ENCODE measurements at places on chromosomes 3 and 15.

DNA sequence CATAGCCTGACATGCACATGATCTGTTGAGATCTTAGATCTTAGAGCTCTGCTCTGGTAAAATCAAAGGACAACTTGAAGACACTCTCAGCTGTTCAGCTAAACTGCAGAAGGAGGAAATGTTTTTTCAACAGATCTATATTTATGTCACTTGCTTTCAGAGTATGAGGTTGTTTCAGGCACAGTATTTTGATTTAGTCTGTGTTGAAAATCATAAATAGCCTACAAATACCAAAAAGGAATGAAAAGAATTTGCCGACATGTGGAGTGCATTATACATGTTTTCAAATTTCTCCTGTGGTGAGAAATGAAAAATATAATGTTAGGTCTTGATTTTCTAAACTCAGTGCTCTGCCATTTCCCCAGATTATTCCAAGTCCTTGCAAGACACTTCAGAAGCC lies 1118.4 kb downstream of the TBL1XR1 start:
- no peak for DNase-seq

DNA sequence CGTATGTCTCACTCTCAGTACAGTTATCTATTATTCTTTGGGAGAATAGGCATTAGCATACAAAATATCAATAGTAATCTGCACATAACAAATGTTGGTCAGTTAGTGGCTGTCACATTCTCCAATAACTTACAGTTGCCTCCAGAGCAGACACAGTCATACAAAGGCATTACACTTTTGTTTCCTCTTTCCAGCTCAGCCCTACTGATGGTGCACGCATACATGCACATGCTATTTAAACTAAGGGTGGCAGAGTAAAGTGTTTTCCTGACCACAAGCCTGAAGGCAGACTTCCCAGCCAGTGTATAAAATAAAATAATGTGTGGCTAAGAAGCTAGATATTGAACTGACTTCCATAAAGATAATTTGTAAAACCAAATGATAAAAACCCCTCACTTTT lies 47.6 kb downstream of the PHLDB2 start:
- no peak for DNase-seq

DNA sequence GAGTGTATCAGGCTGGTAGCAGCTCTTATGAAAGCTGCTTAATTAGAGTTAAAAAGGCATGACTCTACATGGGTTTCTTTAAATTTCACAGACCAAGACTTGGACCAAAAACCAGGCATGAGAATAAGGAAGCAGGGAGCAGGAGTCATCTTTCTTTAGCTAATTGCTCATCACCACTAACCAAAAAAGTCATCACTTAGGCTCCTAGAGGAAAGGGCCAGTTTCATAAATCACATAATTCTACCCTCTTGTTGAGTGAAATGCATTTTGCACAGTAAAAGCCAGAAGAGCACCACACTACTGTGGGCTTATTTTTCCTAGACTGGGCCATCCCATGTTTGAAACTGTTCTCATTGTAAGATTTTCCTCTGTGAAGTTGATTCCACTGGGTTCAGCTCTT lies 175.6 kb downstream of the GREM1 start:
- DNase-seq = no peak

DNA sequence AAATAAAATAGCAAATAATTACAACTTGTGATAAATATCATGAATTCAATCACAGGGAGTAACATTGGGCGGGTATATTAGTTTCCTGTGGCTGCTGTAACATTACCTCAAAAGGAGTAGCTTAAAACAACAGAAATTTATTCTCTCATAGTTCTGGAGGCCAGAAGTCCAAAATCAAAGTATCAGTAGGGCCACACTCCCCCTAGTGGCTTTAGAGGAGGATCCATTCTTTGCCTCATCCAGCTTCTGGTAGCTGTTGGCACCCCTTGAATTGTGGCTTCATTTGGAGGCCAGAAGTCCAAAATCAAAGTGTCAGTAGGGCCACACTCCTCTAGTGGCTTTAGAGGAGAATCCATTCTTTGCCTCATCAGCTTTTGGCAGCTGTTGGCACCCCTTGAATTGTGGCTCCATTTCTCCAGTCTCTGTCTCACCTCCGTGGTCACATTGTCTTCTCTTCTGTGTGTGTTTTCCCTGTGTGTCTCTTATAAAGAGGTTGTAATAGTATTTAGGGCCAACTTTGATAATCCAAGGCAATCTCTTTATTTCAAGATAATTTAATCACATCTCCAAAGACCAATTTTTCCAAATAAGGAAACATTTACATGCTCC lies 3.1 kb upstream of the CFAP20DC start:
- no peak for DNase-seq

GRCh38 chr3:107665351-107665750 lies 142.6 kb downstream of the BBX start:
- DNase-seq = no peak

GRCh38 chr3:155598671-155599070 lies 146.2 kb downstream of the PLCH1 start:
- DNase-seq = no peak

DNA sequence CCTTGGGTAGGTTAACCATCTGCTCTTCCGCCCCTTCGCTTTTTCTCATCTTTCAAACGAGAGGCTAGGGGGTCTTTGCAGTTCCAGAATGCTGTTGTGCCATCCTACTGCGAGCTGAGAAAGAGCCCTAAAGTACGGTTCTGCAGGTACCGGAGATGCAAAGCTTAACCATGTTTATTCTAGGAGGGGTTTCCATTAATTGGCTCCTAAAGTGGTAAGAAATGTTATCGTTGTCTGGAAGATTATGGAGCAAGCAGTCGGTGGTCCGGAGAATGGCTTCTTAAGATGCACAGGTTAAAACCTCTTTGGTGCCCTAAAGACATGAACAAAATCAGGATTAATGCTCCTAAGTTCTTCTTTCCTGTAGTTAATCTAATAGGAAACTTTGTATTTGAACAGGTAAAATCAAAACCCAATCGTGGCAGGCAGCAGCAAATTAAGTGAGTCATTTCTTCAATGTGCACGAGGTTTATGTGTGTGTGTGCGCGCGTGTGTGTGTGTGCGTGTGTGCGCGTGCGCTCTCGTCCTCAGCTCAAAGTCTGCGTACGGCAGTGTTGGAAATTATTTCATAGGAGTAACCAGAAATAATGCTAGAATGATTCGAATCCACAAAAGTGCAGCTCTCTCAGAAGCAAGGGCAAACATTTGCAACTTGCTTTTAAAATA lies 772 bp downstream of the FAM81A start:
- no peak for DNase-seq

- no peak for DNase-seq
Measured at GRCh38 chr3:124924741-124925140, 9.8 kb downstream of the MUC13 start.

- no peak for DNase-seq
Measured at GRCh38 chr3:16506884-16507577, 6.5 kb downstream of the RFTN1 start.

All from T-helper 22 cell (primary cell).